ENCODE measurements at places on chromosomes 2 and 18.

GRCh38 chr2:224453892-224454291, 52.0 kb upstream of the FAM124B start:
- no peak for DNase-seq

DNA sequence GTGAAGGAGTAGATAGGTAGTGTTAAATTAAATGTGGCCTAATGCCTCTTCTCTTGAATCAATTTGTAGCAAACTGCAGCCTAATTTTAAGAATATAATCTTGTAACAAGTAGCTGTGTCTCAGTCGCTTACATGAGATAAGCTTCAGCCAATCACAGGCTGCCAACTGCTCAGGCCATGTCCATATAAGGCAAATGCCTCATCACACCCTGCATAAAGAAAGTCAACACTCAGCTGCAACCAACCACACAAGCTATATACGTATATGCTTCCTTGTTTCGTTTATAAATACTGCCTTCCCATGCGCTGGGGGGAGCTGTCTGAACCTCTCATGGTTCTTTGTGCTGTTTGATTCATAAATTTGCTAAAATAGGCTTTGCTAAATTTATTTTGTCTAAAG, 476.3 kb downstream of the TRIB2 start:
- no peak for DNase-seq

- DNase-seq: no peak
These were observed 13.6 kb downstream of the SNRNP200 start for GRCh38 chr2:96291751-96292150.

GRCh38 chr2:128302011-128302743, 16.5 kb downstream of the HS6ST1 start:
- no peak for DNase-seq

- DNase-seq: no peak
These were observed 78.8 kb upstream of the DTNA start for GRCh38 chr18:34631093-34631966.

DNA sequence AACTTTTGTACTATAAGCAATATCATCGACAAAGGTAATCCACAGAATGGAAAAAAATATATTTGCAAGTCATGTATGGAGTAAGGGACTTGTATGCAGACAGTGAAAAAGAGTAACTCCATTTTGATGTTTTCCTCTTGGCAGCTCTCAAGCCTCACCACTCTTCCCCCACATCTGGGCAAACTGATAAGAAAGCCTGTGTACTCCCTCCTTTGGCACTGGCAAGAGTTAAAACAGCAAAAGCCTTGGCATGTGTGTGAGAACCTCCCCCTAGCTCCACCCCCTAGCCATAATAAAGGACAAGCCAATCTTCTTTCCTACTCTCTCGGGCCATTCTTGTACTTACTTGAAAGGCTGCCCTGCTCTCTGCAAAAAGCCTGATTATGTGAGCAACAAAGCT, 335.2 kb downstream of the LRATD1 start:
- no peak for DNase-seq

DNA sequence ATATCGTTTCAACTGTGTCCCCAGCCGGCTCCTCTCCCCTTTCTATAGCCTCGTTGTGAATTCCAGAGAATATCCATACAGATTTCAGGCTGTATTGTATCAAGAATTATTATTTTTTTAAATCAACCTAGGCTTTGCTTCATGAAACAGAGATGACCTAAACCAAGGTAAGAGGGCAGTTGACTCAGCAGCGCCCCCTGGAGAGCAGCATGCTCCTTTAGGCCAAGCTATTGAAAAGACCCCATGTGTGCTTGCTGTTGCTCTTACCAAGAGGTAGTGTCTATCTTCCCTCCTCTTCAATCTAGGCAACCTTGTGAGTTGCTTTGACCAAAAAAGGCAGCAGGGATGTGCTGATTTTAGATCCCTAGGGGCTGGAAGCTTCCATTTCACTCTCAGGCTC, 426.7 kb upstream of the SMIM21 start:
- DNase-seq: no peak

GRCh38 chr2:67259556-67260342, 137.4 kb upstream of the ETAA1 start:
- DNase-seq: peak; percentile 80

DNA sequence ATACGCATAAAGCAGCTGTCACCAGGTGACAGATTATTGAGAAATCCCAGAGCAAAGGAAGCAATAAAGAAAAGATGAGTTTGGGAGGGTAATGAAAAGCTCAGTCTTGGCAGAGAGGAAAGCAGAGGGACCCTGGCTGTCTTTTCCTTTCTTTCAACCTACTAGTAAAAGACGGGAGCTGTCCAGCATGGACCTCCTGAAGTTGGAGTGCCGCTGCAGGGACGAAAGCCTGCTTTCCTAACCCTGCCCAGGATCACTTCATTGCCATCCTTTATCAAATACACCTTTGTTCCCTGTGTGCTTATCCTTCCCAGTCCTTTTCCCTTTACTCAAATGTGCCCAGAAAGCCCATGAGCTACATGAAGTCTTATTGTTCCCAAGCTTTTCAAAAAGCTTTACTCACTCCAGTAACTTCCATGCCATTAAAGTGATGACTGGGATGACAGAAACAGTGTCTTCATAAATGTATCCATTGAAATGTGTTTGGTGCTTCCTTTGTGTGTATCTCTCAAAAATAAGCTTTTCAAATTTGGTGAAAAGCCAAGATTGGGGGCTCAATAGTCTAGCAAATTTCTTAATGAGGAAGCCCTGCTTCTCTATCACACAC, 3.7 kb upstream of the SPR start:
- no peak for DNase-seq

- no peak for DNase-seq
These were observed 47.3 kb downstream of the QPCT start for GRCh38 chr2:37391711-37392110.
